ENCODE measurements at places on chromosomes 5 and 9. TPM values are rescaled to one million over a fixed set of nuclear protein-coding genes. Genes with fewer than 3 reads are reported as not detected.

DNA sequence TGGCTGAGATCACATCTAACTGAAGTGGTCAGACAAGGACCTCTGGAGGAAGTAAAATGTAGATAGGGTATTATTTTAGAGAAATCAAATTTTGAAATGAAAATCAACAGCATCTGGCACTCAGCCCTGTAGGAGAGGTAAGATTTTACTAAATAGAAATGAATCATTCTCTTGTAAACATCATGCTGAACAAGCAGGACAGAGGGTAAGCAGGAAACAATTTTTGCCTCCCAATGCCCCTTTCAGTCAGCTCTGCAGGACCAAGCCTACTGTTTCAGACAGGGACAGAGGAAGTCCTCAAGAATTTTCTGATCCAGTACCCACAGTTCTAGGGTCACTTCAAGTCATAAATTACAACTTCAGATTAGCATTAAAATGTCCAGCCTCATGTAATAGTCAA, 190.1 kb downstream of the ESM1 start:
- DNase-seq, result no peak

DNA sequence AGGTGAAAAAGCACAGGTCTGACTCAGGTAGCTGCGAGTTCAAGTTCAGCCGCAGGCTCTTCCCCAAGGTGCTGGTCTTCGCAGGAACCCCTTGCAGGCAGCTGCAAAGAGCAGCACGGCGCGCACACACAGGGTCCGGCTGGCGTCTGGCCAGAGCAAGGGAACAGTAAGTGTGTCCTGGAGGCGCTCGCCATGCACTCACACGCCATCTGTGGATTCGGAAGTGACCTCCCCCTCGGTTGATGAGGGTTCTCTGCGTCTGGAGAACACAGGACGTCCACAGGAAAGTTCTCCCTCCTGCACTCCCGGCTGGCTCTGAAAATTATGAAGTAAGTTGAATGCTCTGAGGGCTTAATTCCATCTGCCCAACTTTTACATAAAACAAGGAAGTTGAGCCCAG, 14.0 kb upstream of the EGFL7 start:
- DNase-seq, result no peak

GRCh38 chr5:154262342-154262741, 71.8 kb downstream of the GALNT10 start:
- DNase-seq, result no peak

- DNase-seq, result no peak
These were observed 47.2 kb upstream of the COX7C start for GRCh38 chr5:86570427-86571083.

Gene PCDHA3
- polyA plus RNA-seq, result 9.5 TPM

Gene WDR38
- polyA plus RNA-seq, result 5.9 TPM

Gene F2R
- polyA plus RNA-seq, result 25.6 TPM

DNA sequence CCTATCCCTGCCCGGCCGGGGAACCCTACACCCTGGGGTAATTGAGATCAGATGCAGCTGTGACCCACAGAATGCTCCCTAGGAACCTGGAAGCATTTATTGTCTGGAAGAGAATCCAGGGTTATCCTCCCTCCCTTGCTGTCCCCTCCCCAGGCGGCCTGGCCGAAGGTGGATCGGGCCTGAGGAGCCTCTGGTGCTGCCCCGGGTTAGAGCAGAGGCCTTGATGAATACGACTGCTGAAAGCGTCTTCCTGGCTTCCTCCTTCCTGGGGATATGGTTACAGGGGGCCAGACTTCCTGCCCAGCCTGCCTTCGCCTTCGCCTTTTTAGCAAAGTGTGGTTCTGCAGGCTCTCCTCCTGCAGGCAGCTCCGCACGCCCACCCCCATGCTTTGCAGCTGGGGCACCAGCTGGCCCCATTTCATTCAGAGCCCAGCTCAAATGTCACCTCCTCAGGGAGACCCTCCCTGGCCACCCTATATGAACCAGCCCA, 22.5 kb upstream of the PTGS1 start:
- DNase-seq, result no peak

Gene CTXN3
- 10.8 TPM for polyA plus RNA-seq

- DNase-seq, result no peak
These were observed 47.8 kb downstream of the WWC1 start for GRCh38 chr5:168339109-168339771.

Gene PLAC8L1
- 2.4 TPM for polyA plus RNA-seq

GRCh38 chr5:172159016-172159415, 29.0 kb downstream of the STK10 start:
- DNase-seq, result no peak

DNA sequence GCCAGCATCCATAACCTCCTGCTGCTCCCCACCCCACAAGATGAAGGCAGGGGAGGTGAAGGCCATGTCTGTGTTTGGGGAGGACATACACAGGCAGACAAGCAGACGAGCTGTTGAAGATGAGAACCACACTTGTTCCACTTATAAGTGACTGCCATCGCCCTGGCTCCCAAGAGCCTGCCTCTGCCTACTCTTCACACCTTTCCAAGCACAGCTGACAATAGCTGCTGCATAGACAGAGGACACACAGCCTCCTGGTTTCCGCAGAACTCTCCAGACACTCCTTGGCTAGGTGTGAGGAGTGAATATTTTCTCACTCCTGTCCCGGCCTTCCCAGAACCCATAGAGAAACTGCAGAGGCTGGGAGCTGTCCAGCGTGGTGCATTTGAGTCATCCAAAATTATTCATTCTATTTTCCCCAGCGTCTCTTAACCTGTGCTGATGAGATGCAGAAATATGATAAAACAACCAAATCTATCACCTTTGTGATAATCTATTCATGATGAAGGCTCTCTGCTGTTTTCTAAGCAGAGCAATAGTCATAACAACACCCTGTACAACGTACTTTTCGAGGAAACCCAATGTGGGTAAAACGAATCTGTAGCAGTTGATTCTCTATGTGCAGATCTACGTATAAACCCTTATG, 24.7 kb downstream of the KLF9 start:
- no peak for DNase-seq

Gene C1QTNF3
- 31.6 TPM for polyA plus RNA-seq

DNA sequence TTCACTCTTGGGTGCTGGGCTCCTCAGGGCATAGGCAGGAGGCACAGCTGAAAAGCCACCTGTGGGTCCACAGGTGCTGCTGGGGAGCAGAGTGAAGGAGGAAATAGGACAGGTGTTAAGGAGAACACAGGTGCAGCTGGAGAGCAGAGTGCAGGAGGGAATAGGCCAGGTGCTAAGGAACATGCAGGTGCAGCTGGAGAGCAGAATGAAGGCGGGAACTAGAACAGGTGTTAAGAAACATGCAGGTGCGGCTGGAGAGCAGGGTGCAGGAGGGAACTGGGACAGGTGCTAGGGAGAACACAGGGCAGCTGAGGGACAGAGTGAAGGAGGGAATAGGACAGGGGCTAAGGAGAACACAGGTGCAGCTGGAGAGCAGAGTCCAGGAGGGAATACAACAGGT, 43.8 kb upstream of the PLEKHG4B start:
- no peak for DNase-seq

DNA sequence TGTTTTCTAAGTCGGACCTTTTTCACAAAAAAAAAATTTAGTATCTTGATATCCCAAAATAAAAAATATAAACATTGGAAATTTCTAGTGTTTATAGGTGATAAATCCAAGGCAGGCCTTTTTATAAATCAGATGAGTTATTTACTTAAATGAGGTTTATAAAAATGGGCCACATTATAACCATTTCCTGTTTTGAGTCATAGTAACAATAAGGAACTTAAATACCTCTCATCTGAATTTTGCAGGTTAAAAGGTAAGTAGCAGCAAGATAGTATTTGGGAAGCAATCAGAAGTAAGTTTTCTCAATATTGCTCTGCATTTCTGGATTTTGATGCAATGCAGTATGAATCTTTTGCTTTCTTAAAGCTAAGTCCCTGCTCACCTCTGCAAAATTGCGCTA, 3.9 kb downstream of the SPTAN1 start:
- no peak for DNase-seq

Gene PCDH1
- 42.6 TPM for polyA plus RNA-seq

GRCh38 chr5:2188661-2189060, 305.9 kb upstream of the IRX4 start:
- DNase-seq, result no peak

Gene VCAN
- 145 TPM for polyA plus RNA-seq

GRCh38 chr9:124256517-124257069, 1.2 kb upstream of the NEK6 start:
- no peak for DNase-seq
